Activated T-cell treated with anti-CD3 and anti-CD28 coated beads, Interleukin-2, amount 50 U/mL, for 72 hours (primary cell): ENCODE measurements at places on chromosomes 11 and 22. TPM values are rescaled to one million over a fixed set of nuclear protein-coding genes. Genes with fewer than 3 reads are reported as not detected.

The OR6T1 gene
- not detected for total RNA-seq

The CCDC188 gene
- not detected for total RNA-seq

The NOX4 gene
- not detected for total RNA-seq

The SMTNL1 gene
- total RNA-seq: not detected

The MRPL17 gene
- total RNA-seq: 38.2 TPM

The AIFM3 gene
- total RNA-seq: not detected

The AIP gene
- 184 TPM for total RNA-seq

The C22orf39 gene
- 40.6 TPM for total RNA-seq

The ANO1 gene
- total RNA-seq: not detected

The CHST1 gene
- not detected for total RNA-seq

The DLG2 gene
- total RNA-seq: 5.3 TPM

The ALDH3B2 gene
- not detected for total RNA-seq

The USP2 gene
- 0.91 TPM for total RNA-seq

The LSP1 gene
- total RNA-seq: 312 TPM

The TLCD5 gene
- total RNA-seq: 2.0 TPM

The MAJIN gene
- total RNA-seq: 1.7 TPM

The RIN1 gene
- 1.8 TPM for total RNA-seq

The MYOD1 gene
- not detected for total RNA-seq

The MEI1 gene
- total RNA-seq: 72.3 TPM

The RIC3 gene
- total RNA-seq: 17.8 TPM

The MACROD1 gene
- total RNA-seq: 17.4 TPM

The GAB4 gene
- not detected for total RNA-seq

The KRTAP5-8 gene
- not detected for total RNA-seq

The SYT9 gene
- total RNA-seq: not detected

The LIF gene
- total RNA-seq: 71.3 TPM

The WBP2NL gene
- total RNA-seq: 3.9 TPM

The ESAM gene
- 0.88 TPM for total RNA-seq

The SNRPD3 gene
- total RNA-seq: 76.5 TPM

The SOX10 gene
- not detected for total RNA-seq

The B4GALNT4 gene
- 2.1 TPM for total RNA-seq

The GLB1L3 gene
- total RNA-seq: 13.0 TPM

The OR56A1 gene
- total RNA-seq: not detected

The C22orf31 gene
- total RNA-seq: not detected

The C11orf65 gene
- 1.5 TPM for total RNA-seq

The HORMAD2 gene
- total RNA-seq: 0.12 TPM

The MS4A15 gene
- not detected for total RNA-seq

The DNAJB7 gene
- not detected for total RNA-seq

The CRYBB3 gene
- 0.77 TPM for total RNA-seq

The PATE4 gene
- total RNA-seq: not detected

The GTSE1 gene
- 60.5 TPM for total RNA-seq

The OR52E4 gene
- not detected for total RNA-seq

The CBX6 gene
- 124 TPM for total RNA-seq

The PDHX gene
- total RNA-seq: 31.9 TPM

The VSTM5 gene
- not detected for total RNA-seq

The USH1C gene
- total RNA-seq: not detected

The ZC3H12C gene
- 2.5 TPM for total RNA-seq

The IGLL5 gene
- not detected for total RNA-seq

The SLC5A1 gene
- not detected for total RNA-seq

The INS gene
- total RNA-seq: not detected

The HMOX1 gene
- 0.76 TPM for total RNA-seq

The OR2AG1 gene
- not detected for total RNA-seq

The PDE2A gene
- 1.7 TPM for total RNA-seq

The TNNI2 gene
- total RNA-seq: 1.2 TPM

The OR8H3 gene
- not detected for total RNA-seq

The CDKN1C gene
- 1.5 TPM for total RNA-seq
